Frontal cortex (tissue), 4 donors: ENCODE measurements at places on chromosomes 11 and 22. TPM values are rescaled to one million over a fixed set of nuclear protein-coding genes. Genes with fewer than 3 reads are reported as not detected.
A peak's percentile ranks its signal among the peaks of the same experiment; 100 is the strongest.

The CDON gene
- 32.6 TPM for total RNA-seq

The IFT27 gene
- 17.5 TPM for total RNA-seq

The MFNG gene
- 1.6 TPM for total RNA-seq

The VSIG2 gene
- not detected for total RNA-seq

The PCNX3 gene
- 7.7 TPM for total RNA-seq

The KLHL35 gene
- 28.5 TPM for total RNA-seq

The BARX2 gene
- total RNA-seq = not detected

The MRGPRF gene
- 1.2 TPM for total RNA-seq

The CRELD2 gene
- 17.5 TPM for total RNA-seq

The MAML2 gene
- 3.3 TPM for total RNA-seq

The MPEG1 gene
- 2.0 TPM for total RNA-seq

The WBP2NL gene
- 4.5 TPM for total RNA-seq

DNA sequence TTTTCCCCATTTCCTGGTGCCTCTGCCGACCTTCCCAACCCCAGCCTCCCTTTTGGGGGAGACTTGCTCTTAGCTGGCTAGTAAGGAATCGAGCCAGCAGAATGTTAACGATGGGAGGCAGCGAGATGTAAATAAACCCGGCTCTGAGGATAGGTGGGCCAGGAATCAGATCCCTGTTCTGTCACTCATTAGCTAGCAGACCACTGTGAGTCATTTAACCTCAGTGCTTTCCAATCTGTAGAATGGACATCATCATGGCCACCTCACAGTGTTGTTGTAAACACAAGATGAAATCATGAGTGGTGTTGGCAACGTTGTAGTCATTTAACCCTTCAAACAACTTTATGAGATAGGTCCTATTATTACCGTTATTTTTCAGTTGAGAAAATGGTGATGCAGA, 208.6 kb downstream of the KIRREL3 start:
- no peak for DNase-seq

GRCh38 chr11:70071996-70072395, 6.1 kb upstream of the ANO1 start:
- DNase-seq = no peak

DNA sequence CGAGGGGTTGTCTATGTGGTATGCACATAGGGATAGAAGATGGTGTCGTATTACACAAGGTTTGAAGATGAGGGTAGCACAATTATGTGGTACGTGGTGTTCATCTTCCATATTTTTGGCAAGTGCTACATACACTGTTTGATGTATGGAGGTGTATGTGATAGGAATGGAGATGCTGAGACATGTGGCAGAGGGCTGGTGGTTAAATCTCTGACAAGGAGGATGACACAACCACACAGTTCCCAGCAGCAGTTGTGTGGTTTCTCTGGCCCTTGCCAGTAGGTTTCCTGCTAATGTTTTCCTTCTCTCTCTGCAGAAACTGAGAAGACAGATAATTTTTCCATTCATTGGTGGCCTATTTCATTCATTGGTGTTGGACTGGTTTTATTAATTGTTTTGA, 17.0 kb downstream of the NCR3LG1 start:
- no peak for DNase-seq

- no peak for DNase-seq
These were observed 45.3 kb upstream of the HMGXB4 start for GRCh38 chr22:35212009-35212408.

DNA sequence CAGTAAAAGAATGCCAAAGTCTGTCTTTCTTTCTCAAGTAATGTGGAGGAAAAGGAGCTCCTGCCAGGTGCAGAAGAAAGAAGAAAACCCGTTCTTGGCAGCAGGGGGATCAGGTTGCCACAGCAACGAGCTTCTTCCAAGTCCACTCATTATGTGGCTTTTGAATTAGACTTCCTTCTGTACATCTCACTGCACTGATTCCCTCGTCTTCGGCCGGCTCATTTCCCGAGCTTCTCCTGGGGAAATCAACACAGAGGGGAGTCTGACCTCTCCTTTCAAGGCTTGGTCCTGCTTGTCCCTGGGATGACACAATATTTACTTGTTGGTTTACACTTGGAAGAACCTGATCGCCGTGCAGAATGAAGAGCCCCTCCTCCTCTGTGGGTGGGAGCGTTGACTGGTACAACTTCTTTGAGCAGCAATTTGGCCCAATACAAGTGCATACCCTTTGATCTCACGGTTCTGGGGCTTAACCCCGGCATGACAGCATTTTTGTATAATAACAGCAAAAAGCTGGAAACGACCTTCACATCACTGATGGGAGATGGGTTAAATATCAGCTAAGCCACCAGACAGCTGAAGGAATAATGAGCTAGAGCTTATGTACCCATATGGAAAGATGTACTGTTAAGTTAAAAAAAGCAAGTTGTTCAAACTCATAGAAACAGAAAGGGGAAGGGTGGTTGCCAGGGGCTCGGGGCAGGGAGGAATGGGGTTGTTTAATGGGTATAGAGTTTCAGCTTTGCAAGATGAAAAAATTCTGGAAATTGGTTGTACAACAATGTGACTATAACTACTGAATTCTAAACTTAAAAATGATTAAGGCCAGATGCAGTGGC, 35.4 kb downstream of the MCHR1 start:
- DNase-seq = no peak

DNA sequence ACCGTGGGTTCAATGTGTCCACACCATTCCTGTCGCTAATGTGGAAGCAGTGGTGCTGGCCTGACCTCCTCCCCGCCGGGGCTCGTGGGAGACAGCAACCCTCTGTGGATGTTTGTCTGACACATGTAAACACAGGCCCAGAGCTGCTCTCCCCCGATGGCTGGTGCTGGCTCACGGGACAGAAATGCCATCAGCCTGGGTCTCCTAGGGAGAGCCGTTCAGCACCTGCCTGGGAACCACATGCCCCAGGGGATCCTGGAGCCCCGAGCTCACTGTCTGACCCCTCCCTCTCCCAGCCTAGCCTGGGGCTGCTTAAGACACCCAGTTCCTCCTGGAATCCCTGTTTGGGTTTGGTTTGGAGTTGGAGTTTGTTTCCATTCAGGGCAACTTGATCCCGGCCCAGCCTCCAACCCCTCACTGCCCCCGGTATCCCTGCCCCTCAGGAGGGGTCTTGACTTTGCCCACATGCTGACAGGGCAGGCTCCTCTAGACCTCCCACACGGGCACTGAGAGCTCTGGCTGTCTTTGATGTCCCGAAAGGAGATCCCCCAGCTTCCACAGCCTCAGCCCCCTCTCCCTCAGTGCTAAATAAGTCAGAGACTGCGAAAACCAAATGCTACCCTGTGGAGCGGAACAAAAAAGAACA, 50.9 kb upstream of the WNT11 start:
- no peak for DNase-seq

- no peak for DNase-seq
These were observed 444.5 kb downstream of the NELL1 start for GRCh38 chr11:21113876-21114275.

DNA sequence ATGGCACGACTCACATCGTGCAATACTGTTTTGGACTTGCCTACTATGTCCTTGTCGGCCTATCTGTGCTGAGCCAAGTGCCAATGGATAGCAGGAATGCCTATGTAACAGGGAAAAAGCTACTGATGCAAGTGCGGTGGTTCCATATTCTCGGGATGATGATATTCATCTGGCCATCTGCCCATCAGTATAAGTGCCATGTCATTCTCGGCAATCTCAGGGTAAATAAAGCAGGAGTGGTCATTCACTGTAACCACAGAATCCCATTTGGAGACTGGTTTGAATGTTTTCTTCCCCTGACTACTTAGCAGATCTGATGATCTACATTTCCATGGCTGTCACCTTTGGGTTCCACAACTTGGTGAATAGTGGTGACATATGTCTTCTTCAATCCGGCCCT, 20.1 kb downstream of the OOSP3 start:
- no peak for DNase-seq

DNA sequence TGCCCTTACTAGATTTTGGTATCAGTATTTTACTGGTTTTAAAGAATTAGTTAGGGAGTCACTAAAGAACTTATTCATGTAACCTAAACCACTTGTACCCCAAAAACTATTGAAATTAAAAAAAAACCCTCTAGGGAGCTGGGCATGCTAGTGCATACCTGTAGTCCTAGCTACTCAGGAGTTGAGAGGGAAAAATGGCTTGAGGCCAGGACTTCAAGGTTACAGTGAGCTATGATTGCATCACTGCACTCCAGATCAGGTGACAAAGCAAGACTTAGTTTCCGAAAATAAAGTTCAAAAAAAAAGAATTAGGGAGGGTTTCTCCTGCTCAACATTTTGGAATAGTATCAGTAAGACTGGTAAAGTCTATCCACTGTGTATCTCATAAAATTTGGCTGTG, 364.4 kb upstream of the LUZP2 start:
- no peak for DNase-seq

- no peak for DNase-seq
These were observed 293.5 kb downstream of the TMEM135 start for GRCh38 chr11:87331273-87331672.

- no peak for DNase-seq
These were observed 269.0 kb downstream of the ST3GAL4 start for GRCh38 chr11:126624506-126624905.

DNA sequence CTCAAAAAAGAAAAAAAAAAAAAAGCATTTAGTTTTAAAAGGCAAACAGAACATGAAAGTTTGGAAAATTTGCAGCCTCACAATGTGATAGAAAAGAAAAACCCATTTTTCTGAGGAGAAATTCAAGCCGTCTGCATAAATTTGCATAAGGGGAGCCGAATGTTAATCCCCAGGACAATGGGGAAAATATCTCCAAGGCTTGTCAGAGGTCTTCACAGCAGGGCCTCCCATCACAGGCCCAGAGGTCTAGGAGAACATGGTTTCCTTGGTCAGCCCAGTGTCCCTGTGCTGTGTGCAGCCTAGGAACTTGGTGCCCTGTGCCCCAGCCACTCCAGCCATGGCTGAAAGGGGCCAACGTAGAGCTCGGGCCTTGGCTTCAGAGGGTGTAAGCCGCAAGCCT, 109.1 kb downstream of the TRIM44 start:
- DNase-seq = no peak

GRCh38 chr11:82732734-82733443, 775 bp downstream of the FAM181B start:
- peak; percentile 62 for DNase-seq

DNA sequence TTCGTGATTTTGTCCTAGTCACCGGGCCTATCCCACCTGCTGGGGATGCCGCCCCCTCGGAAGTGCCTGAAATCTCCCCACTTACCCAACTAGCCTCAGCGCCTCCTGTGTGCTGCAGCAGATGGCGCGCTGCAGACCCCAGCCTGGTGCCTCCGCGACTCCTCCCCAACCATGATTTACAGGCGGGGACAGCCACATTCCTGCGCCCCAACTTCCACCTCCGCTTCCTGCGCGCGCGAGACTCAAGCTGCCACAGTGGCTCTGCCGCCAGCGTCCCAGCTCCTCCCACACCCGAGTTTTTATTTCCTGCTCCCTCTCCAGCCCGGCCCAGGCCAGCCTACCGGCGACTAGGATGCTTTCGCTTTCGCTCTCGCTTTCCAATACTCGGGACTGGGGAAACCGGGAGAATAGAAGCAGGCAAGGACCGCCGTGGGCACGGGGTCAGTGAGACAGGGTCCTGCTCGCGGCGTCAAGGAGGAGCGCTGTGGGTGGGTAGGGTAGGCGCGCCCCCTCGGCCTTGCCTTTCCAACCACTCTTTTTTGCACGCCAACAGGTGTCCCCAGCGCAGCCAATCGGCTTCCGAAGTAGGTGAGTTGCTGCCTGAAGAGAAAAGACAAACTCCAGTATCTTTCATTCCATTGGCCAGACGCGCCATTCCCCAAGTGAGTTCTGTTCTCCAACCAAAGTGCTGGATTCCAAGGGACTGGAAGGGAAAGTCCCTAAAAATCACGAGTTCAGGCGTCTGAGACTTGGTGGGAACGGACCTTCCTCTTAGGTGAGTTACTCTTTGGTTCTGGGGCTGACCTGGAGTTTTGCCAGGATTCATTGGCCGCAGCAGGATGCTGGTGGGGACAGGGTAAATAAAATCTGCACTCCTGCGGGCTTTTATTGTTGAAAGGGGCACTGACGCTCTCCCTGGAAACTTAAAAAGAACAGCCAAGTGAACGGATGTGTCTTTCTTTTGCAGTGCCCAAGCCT, at the start of gene FAM111A:
Gene FAM111A, plus strand, starts transcription at position 327 of the 978 bp plus-strand sequence. CDS start 6,017 bp downstream, outside the sequence.
- peak; percentile 63 for DNase-seq

GRCh38 chr11:19946681-19947080, 213.6 kb downstream of the DBX1 start:
- no peak for DNase-seq

GRCh38 chr11:88544656-88545280, 207.2 kb upstream of the CTSC start:
- no peak for DNase-seq

DNA sequence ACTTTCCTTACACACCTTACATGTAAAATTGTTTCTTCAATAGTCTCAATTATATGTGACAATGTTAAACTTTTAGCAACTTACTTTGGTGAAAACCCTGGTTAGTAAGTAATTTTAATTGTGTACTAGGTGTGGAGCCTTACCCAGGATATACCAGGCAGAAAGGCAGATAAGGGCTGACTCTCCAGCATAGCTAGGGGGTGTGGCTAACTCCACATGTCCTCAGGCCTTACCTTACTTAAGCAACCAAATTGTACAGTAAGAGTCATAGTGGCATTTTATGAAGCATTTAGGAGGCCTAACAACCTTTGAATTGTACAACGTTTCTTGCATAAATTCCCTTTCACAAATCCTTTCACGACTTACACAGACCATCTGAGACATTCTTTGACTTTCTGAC, 118.2 kb upstream of the OR9Q1 start:
- no peak for DNase-seq

- no peak for DNase-seq
These were observed 19.4 kb upstream of the P2RY2 start for GRCh38 chr11:73198677-73199076.

GRCh38 chr22:35882211-35883030, 146.2 kb downstream of the RBFOX2 start:
- no peak for DNase-seq

GRCh38 chr22:42944409-42944808, 70.5 kb downstream of the PACSIN2 start:
- DNase-seq = no peak

GRCh38 chr11:116731097-116731761, 41.6 kb downstream of the BUD13 start:
- no peak for DNase-seq

GRCh38 chr22:46192210-46192993, 42.1 kb downstream of the PPARA start:
- DNase-seq = no peak

DNA sequence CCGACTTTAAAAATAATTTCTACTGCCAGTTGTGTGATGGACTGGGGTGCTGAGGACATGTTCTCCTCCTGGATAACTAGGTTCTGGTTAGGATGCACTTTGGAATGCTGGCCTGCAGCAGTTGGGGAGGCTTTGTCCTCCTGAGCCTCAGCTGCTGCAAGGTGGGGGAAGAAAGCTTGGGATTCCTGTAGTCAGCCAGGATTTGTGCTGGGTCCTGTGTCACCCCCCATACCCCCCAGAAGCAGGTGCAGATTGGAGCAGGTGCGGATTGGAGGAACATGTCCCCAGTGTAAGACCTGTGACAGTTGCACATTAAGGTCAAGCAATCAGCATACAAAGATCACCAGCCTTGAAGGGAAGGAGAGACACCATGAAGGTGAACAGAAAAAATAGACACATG, 51.1 kb downstream of the MED15 start:
- DNase-seq = no peak
